ENCODE measurements at places on chromosomes 16 and 17. TPM values are rescaled to one million over a fixed set of nuclear protein-coding genes. Genes with fewer than 3 reads are reported as not detected.

GRCh38 chr16:64627288-64627687, 494.6 kb downstream of the CDH11 start:
- H3K4me1 ChIP-seq: no peaks in the 10 kb centered on the region
- H3K4me3 ChIP-seq: no peak overlapping the region
- no peaks in the 10 kb centered on the region for H3K36me3 ChIP-seq
- no peak for DNase-seq
- no peak overlapping the region for H3K27ac ChIP-seq
- H3K27me3 ChIP-seq: no peaks in the 10 kb centered on the region

- H3K4me3 ChIP-seq: no peak overlapping the region
- no peak overlapping the region for H3K27ac ChIP-seq
- no peaks in the 10 kb centered on the region for H3K4me1 ChIP-seq
- DNase-seq: no peak
Observed at GRCh38 chr16:75750528-75750927, 24.2 kb upstream of the CPHXL start.

DNA sequence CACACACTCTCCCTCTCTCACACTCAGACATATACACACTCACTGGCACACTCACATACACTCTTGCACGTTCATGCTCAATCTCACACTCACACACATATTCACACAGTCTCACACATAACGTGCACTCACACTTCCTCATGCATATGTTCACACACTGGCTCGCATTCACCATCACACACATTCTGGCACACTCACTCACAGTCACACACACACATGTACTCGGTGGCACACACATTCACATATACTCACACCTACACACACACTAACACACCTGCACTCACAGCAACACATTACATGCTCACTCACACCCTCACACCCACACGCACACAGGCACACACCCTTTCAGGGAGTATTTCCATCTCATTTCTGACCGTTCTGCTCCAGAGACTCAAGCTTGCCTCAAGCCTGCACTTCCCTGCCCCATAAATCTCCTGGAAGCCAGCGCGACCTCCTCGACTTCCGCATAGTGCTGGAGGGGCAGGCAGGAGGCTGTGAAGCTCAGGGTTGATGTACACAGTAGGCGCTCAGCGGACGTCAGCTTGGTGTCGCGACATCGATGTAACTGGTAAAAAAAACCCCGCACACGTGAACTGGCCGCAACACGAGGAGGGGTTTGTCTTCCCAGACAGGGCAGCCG, 66.7 kb upstream of the FOXF1 start:
- no peak for DNase-seq
- peaks cover 16% of the 10 kb centered on the region for H3K27me3 ChIP-seq
- H3K4me1 ChIP-seq: no peaks in the 10 kb centered on the region
- no peaks in the 10 kb centered on the region for H3K36me3 ChIP-seq

- DNase-seq: no peak
- no peaks in the 10 kb centered on the region for H3K27me3 ChIP-seq
- peaks cover 51% of the 10 kb centered on the region for H3K4me1 ChIP-seq
Observed at GRCh38 chr17:17824783-17825614, 11.8 kb downstream of the SREBF1 start.

DNA sequence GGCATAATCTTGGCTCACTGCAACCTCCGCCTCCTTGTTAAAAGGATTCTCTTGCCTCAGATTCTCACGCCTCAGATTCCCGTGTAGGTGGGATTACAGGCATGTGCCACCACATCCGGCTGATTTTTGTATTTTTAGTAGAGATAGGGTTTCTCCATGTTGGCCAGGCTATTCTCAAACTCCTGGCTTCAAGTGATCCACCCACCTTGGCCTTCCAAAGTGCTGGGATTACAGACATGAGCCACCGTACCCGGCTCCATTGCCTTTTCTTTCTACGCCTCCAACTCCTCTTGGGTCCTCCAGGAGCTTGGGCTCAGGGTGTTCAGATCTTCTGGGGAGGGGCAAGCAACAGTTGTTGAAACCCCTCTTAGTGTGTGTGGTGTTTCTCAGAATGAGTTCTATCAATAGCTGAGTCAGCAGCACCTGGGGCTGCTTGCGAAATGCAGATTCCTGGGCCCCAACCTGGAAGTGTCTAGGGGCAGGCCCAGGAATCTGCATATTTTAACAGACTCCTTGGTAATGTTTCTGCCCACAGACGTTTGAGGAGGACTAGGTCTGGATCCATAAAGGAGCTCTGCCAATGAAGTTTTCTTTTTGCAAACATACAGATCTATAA, 31.4 kb downstream of the SEC14L5 start:
- no peak overlapping the region for H3K27ac ChIP-seq
- no peak overlapping the region for H3K4me3 ChIP-seq
- DNase-seq: no peak

Gene SECTM1
- not detected for total RNA-seq

Gene GCGR
- not detected for total RNA-seq

Data from activated B cell treated with CpG ODN at 0.5 μM for 24 hours (primary cell).